ENCODE measurements at places on chromosomes 11 and 22.

DNA sequence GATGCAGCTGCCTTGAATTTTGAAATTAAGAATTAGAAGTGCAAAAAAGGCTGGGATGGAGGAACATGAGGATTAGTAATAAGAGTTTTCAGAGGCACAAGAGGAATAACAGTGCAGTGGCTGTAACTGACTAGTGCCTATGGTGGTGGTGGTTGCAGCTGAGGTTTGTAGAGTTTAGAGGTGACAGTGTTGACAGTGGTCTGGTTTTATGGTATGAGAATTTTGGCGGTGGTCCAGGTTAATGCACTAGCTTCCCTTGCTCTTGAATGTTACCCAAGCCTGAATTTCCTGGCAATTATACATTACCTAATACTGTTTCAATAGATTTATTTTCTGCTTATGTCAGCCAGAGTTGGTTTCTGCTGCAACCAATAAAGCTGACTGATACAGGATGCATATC is 112.8 kb upstream of the C11orf87 start:
- DNase-seq = no peak
- no peak overlapping the region for H3K27ac ChIP-seq
- no peak overlapping the region for H3K4me3 ChIP-seq
- no peaks in the 10 kb centered on the region for H3K27me3 ChIP-seq
- no peaks in the 10 kb centered on the region for H3K36me3 ChIP-seq

GRCh38 chr11:117428186-117428855 is 100.7 kb downstream of the CEP164 start:
- H3K27ac ChIP-seq = no peak overlapping the region
- H3K36me3 ChIP-seq = no peaks in the 10 kb centered on the region
- H3K4me1 ChIP-seq = no peaks in the 10 kb centered on the region
- H3K27me3 ChIP-seq = no peaks in the 10 kb centered on the region
- no peak overlapping the region for H3K4me3 ChIP-seq

GRCh38 chr11:14380947-14381561 is 22.1 kb upstream of the RRAS2 start:
- no peaks in the 10 kb centered on the region for H3K27me3 ChIP-seq
- H3K4me3 ChIP-seq = peak overlapping the region; percentile 62
- no peaks in the 10 kb centered on the region for H3K4me1 ChIP-seq
- H3K27ac ChIP-seq = no peak overlapping the region

DNA sequence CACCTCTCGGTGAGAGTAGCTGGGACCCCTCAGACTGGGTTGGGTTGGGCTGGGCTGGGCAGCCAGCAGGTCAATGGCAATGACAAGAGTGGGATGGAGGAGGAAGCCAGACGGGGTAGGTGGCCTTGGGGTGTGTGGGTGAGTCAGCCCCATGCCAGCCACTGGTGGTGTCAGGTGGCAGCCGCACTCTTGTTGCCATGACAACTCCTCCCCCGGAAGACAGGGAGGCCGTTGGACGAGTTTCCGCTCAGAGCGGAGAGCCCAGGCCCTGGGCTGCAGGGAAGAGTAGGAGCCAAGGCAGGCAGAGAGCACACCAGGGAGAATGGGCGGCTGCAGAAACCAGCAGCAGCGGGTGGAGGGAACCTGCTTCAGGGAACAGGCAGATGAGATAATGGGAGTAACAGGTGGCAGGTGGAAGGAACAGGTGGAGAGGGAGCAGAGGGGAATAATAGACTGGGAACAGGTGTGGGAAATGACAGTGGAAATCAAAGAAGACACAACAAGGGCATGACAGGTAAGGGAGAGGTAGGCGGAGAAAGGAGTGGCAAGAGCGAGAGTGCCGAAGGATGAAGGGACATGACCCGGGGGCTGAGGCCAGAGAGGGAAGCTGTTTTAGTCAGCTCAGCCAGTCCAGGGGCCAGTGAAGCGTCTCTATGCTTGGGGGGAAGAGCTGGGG is 8.7 kb downstream of the SPTBN2 start:
- H3K4me3 ChIP-seq = no peak overlapping the region
- H3K27ac ChIP-seq = no peak overlapping the region
- peaks cover 69% of the 10 kb centered on the region for H3K36me3 ChIP-seq
- peak; percentile 93 for DNase-seq
- peaks cover 7% of the 10 kb centered on the region for H3K4me1 ChIP-seq

GRCh38 chr11:45320371-45320770 is 34.2 kb upstream of the SYT13 start:
- no peak overlapping the region for H3K27ac ChIP-seq
- no peaks in the 10 kb centered on the region for H3K36me3 ChIP-seq
- H3K27me3 ChIP-seq = no peaks in the 10 kb centered on the region
- no peak overlapping the region for H3K4me3 ChIP-seq
- DNase-seq = no peak

GRCh38 chr11:62140304-62141110 is 16.7 kb downstream of the INCENP start:
- H3K36me3 ChIP-seq = peaks cover 69% of the 10 kb centered on the region
- no peaks in the 10 kb centered on the region for H3K4me1 ChIP-seq
- no peak overlapping the region for H3K4me3 ChIP-seq
- peak; percentile 23 for DNase-seq
- no peaks in the 10 kb centered on the region for H3K27me3 ChIP-seq
- no peak overlapping the region for H3K27ac ChIP-seq

DNA sequence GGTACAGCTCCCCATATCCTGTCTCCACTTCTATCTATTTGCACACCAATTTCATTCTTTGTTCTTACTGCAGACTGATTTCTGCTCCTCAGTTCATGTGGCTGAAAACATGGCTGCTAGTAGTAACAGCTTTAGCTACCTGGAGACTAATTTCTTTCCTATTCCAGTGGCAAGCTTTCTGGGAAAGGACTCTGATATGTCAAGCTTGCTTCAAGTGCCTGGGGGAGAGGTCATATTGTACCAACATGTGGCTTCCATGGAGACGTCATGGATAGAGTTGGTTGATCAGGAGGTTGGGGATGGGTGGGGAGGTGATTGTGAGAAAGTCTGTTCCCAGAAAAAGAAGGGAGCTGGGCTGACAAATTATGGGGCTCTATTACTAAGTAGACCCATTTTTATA is 44.9 kb downstream of the ADM start:
- 0 out of 2 replicates have a peak, but pooled peaks cover 4% of the 10 kb centered on the region for H3K36me3 ChIP-seq
- H3K4me3 ChIP-seq = no peak overlapping the region
- no peaks in the 10 kb centered on the region for H3K27me3 ChIP-seq
- peak overlapping the region; percentile 52 for H3K27ac ChIP-seq
- H3K4me1 ChIP-seq = peaks cover 14% of the 10 kb centered on the region
- no peak for DNase-seq

DNA sequence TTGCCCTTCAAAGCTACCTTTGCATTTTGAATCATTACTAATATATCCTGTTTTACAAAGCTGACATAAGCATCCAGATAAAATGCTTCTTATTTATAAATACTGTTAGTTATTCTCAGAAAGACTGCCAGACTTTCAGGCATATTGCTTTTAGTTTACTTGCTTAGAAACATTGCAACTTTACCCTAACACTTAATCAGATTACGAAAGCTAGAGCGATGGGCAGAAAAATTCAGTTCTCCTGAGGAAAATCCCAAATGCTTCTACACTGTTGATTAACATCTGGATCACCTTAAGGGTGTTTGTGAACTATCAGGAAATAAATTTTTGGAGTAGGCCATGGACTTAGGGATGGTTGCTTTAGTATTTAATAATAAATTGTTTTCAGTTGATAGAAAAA is 289.7 kb upstream of the MPPED2 start:
- no peaks in the 10 kb centered on the region for H3K4me1 ChIP-seq
- no peak overlapping the region for H3K4me3 ChIP-seq
- H3K27ac ChIP-seq = no peak overlapping the region
- no peaks in the 10 kb centered on the region for H3K27me3 ChIP-seq

GRCh38 chr11:67983951-67984350 is 19.9 kb downstream of the UNC93B1 start:
- H3K27me3 ChIP-seq = no peaks in the 10 kb centered on the region
- H3K4me3 ChIP-seq = no peak overlapping the region
- no peak for DNase-seq
- H3K27ac ChIP-seq = no peak overlapping the region
- no peaks in the 10 kb centered on the region for H3K4me1 ChIP-seq

DNA sequence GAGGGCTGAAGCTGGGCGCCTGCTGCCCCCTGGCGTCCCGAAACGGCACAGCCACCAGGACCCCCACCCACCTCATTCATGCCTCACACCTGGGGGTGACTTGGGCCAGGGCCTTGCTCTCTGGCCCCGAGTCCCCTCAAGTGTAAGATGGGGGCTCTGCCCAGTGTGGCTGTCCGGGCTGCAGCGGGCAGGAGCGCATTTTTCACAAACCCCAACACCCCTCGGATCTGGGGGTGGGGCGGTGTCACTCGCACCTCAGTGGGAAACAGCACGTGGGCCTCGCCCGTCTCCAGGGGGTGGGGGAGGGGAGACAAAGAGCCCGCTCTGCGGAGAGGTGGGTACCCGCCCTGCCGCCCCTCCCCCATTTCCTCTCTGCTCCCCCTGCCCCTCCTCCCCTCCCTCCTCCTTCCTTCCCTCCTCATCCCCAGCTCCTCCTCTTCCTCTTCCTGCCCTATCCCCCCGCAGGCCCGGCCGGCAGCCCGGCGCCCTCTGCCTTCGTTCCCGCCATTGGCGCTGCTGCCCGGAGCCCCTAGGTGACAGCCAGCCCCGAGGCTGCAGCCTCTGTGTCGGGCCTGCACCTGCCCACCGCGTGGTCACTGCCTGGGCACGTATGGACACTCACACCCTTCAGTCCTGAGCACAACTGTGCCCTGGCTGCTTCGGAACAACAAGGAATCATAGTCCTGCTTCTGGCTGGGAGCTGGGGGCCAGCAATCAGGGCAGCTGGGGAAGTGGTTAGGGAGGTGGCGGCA is 6.8 kb upstream of the CDKN1C start:
- H3K4me3 ChIP-seq = peak overlapping the region; percentile 65
- H3K27ac ChIP-seq = no peak overlapping the region
- no peaks in the 10 kb centered on the region for H3K36me3 ChIP-seq
- peak; percentile 88 for DNase-seq
- no peaks in the 10 kb centered on the region for H3K27me3 ChIP-seq

DNA sequence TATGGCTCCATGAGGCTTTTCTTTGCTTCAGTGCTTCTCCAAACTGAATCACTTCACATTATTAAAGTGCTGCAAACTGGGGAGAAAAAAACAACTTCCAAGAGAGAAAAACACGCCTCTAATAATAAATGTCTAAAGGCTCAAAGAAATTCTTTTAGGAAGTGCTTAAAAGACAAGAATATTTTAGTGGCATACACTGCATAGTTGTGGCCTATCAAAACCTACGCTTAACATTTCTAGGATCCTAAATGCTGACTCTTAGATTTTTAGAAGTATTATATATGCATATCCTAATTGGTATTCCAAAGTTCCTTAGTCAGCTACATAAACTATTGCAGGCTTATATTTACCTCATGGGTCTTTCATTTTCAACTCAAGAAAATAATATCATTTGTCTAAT is 879.0 kb upstream of the CCDC90B start:
- H3K36me3 ChIP-seq = no peaks in the 10 kb centered on the region
- H3K27me3 ChIP-seq = no peaks in the 10 kb centered on the region
- no peak for DNase-seq
- H3K4me1 ChIP-seq = no peaks in the 10 kb centered on the region

DNA sequence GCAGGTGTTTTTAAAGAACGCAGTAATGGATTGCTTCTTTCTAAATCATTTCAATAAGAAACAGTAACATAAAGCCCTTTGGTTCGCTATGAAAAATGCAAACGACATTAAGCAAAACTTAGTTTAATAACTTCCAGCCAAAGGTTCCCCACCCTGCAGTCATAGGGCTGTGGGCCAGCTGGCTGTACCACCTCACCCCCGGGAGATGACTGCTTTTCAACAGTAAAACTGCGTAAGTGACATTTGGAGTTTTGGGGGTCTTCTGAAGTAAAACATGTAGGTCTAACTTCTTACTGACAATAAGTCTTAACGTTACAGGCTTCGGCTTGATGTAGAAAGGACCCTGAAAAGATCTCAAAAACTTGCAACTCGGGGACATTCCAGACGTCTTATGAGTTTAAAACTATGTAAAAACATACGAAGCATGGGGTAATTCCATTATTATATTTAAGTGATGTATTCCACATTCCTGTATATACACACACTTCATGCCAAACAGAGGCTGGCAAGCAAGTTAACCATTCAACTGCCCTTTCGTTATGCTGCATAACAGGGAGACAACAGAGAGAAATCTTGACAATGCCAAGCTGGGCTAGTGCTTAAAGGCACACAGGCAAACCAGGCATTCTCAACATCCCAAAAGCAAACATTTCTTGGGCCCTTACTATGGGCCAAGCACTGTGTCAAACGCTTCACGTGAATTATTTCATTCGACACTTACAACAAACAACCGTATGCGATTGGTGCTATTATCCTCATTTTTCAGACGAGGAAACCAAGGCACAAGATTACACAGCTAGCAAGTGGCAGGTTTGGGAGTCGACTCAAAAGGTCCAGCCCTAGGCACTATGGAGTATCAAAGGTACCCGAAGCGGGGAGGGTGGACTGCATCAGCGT is 1.2 kb downstream of the MRTFA start:
- no peak for DNase-seq
- peak overlapping the region; percentile 88 for H3K4me3 ChIP-seq
- peaks cover 2% of the 10 kb centered on the region for H3K36me3 ChIP-seq
- peaks cover 4% of the 10 kb centered on the region for H3K4me1 ChIP-seq
- H3K27ac ChIP-seq = no peak overlapping the region
- H3K27me3 ChIP-seq = no peaks in the 10 kb centered on the region

- no peaks in the 10 kb centered on the region for H3K27me3 ChIP-seq
- no peaks in the 10 kb centered on the region for H3K4me1 ChIP-seq
- DNase-seq = peak; percentile 62
- peaks cover 5% of the 10 kb centered on the region for H3K36me3 ChIP-seq
- H3K27ac ChIP-seq = no peak overlapping the region
- no peak overlapping the region for H3K4me3 ChIP-seq
Observed at GRCh38 chr11:69799582-69799981, 19.6 kb downstream of the FGF3 start.

DNA sequence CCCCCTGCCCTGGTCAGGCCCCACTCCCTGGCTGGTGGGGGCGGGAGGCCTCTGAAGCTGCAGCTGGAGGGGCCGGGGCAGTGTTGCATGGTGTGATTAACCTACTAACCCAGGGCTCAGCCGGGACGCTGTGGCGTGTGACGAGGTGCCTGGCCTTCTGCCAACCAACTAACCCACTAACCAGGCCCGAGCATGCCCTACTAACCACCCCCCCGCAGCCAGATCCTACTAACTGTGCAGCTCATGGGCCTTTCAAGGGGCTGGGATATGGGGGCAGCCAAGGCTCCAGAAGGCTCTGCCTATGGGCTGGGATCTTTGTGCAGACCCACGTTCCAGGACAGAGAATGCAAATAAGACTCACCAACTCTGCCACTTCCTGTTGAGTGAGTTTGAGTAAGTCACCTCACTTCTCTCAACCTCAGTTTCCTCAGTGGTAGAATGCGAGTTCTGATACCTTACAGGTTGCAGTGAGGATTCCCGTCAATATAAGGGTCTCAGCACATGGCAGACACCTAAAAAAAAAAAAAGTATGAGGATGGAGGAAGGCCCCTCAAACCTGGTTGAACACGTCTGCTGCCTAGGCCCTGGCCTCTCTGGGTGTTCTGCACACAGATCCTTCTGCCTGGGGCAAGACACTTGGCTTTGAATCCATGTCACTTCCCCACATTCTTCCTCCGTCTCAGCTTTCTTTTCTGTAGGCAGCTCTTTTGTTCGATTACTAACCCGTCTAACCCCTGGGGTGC is 14.1 kb downstream of the MIAT start:
- H3K27ac ChIP-seq = peak overlapping the region; percentile 32
- H3K27me3 ChIP-seq = no peaks in the 10 kb centered on the region
- H3K36me3 ChIP-seq = peaks cover 48% of the 10 kb centered on the region
- no peak overlapping the region for H3K4me3 ChIP-seq
- peaks cover 7% of the 10 kb centered on the region for H3K4me1 ChIP-seq
